ENCODE measurements at places on chromosomes 6 and 20.

GRCh38 chr6:114084327-114084890 lies 113.5 kb upstream of the HDAC2 start:
- DNase-seq, result no peak

DNA sequence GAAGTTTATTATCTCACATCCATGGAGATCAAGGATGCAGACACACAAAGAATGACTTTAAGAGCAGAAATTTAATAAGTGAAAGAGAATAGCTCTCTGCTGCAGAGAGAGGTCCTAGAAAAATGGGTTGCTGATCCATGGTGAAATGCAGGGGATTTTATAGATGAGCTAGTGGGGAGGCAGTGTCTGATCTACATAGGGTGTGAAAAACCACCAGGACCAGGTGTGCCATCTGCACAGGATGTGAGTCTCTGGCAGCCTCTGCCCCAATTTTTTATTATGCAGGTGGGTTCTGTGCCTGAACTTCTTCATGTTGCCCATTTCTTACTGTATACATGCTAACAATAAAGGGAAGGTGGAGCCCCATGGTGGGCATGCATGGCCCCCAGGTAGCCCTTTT lies 19.9 kb upstream of the NANP start:
- DNase-seq, result no peak

DNA sequence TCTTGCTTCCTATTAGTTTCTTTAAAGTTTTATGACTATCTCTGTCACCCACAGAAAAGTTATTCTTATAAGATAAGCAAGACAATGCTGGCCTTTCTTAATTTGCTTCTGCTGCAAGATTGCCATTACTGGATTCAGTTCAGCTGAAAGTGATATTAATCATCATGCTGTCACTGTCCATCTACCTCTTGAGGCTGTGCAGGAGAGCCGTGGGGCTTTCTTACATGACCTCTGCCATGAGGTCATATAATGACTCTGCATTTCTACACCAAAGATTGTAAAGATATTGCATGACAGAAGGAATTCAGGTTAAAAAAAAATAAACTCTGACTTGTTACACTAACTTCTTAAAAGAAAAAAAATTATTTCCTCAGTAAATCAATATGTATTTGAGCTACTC lies 106.9 kb downstream of the TRDN start:
- no peak for DNase-seq

- no peak for DNase-seq
These were observed 91.0 kb downstream of the SCP2D1 start for GRCh38 chr20:18904624-18905023.

DNA sequence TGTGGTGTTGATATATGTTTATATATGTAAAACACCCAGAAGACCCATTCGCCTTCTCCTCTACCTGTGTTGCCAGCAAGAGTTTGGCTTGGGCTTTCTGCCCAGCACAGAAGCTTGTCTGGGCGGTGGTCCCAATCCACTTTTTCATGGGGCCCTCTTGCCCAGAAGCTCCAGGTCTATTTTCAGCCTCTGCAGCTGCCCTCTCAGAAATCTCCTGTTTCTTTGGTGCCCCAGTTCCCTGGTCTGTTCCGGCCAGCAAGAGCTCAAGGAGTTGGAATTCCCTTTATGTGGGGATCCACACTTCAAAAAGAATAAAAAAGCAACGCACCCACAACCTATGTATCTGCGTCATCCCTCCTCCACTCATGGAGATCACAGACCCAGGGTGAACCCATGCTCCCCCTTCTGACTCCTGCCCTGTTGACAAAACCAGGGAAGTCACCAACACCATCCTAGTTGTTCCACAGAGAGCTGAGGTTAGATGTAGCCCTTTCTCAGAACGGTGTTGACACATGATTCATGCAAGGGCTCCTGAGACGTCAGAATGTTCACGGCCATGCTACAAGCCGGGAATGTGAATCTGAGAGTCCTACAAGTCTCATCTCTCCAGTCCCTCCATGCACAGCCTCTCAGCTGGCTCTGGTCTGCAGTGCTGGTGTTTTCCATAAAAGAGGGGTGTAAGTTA lies 156.8 kb upstream of the RIN2 start:
- DNase-seq, result peak; percentile 5

DNA sequence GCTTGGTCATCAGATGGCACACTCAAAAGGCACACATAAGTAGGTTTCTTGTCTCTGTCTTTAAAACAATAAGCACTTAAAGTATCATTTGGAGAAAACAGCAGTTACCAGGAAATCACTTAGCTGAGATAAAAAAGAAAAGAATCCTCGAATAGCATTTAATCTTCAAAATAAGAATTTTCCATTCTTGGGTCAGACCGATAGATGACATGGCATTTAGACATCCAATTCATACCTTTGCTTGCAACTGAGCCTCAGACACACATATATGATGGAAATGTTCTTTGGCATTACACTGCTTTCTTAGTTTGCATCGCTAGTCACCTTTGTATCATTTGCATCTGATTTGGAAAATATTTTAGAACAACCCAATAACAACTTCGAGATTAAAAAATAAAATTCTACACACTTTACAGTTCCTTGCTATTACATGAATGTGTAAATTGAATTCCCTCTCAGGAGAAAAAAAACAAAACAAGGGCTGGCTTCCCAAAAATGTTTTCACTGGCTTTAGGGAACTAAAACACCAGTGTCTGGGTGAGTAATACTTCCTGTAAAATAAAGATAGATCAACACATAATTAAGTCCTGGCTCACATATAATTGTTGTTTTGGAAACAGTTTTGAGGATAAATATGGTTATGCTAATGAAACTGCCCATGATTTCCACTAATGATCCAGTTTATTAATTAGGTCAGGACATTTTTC lies 1.3 kb upstream of the RNF217 start:
- DNase-seq, result no peak

GRCh38 chr20:54668271-54669039 lies 193.1 kb downstream of the DOK5 start:
- peak; percentile 7 for DNase-seq

- peak; percentile 52 for DNase-seq
These were observed 39.3 kb downstream of the BEND3 start for GRCh38 chr6:107075951-107076381.

- DNase-seq, result no peak
These were observed 103.5 kb downstream of the TCP11 start for GRCh38 chr6:35037664-35038038.

- DNase-seq, result peak; percentile 95
These were observed 23.2 kb upstream of the ROS1 start for GRCh38 chr6:117448732-117449485.

DNA sequence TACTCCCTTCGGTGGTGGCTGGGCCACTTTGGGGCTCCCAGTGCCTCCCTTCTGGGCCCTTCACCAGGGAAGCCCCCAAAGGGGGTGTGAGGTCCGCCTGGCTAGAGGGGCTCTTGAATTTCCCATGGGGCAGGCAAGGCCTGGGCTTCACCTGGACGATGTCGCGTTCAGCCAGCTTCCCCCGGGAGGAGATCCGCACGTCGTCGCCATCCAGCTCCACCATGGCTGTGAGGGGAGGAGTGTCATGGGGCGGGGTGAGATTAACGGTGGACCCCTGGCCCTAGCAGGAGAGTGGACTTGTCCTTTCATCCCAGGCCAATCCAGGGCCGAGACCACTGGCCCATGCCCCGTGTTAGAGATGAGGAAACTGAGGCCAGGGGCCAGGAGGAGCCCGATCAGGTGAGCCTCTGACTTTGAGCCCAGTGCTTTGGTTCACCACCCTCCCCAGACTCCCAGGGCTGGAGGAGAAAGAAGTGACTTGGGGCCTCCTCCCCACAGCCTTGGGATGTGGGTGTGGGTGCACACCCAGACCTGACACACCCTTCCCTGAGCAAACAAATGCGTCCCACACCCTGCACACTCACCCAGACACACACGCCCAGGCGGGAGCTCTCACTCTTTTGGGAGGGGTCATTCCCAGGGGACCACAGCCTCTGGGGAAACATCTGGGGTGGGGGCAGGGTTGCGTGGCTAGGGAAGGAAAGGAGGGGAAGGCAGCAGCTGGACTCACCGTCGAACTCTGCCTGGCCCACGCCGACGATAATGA lies 46.1 kb downstream of the RAB44 start:
- no peak for DNase-seq

DNA sequence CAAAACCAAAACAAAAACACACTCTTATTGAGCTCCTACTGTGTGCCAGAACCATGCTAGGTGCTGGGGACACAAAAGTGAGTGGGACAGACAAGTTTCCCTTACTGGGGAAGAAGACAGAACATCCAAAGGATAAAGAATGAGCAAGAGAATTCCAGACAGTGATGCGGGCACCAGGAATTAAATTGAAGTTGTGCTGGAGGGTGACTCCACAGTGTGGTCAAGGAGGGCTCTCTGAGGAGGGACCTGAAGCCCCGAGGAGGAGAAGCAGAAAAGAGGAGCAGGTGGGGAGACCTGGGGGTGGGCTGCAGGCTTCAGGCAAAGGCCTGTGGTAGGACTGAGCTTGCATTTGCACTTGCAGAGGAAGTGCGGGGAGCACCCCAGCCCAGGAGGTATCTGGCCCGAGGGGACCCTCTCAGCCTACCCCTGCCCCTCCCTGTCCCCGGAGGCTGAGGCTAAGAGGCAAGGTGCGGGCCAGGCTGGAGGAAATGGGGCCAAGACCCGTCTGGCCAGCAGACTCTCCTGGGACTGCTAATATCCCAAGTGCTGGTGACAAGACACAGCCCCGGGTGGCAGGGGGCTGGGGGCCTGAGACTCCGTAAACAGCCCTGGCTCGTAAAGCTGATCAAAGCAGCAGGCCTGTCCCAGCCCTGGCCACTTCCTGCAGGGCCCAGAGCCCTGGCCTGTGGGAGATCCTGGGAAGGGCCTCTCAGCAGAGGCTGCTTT lies 57.1 kb downstream of the SNAI1 start:
- DNase-seq, result no peak

GRCh38 chr6:44556046-44556445 lies 168.5 kb downstream of the CDC5L start:
- DNase-seq, result no peak

- DNase-seq, result peak; percentile 69
These were observed 199.7 kb upstream of the SIM1 start for GRCh38 chr6:100664274-100665040.

GRCh38 chr6:29537714-29538403 lies 21.7 kb downstream of the UBD start:
- no peak for DNase-seq

GRCh38 chr6:148250975-148251685 lies 91.5 kb upstream of the SASH1 start:
- peak; percentile 86 for DNase-seq

- no peak for DNase-seq
These were observed 29.9 kb upstream of the SERINC1 start for GRCh38 chr6:122501475-122501874.

GRCh38 chr20:7829776-7830175 lies 110.5 kb downstream of the HAO1 start:
- no peak for DNase-seq

DNA sequence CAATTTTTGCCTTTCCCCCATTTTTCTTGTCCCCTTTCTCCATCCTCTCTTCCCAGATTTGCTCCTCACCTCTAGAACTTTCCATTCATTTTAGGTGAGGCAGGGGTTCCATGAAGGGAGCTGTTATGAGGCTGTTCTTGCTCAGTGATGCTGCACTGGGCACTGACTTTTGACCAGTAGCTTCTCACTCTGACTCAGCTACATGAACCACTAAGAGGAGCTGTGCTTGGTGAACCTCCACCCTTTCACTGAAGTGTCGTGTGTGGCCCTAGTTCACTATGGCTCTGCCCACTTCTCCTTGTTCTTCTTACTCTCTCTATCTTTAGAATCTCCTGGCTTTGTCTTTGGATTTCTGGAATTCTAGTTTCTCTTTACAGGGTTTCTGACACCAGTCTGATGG lies 307.1 kb upstream of the RNF24 start:
- DNase-seq, result no peak

- peak; percentile 23 for DNase-seq
These were observed at the start of gene CTSZ for GRCh38 chr20:59006864-59007664. TSS of gene CTSZ (minus strand) at chr20:59007254. CDS start at chr20:59007128, 126 bp downstream.

GRCh38 chr6:138162111-138162954 lies 594 bp downstream of the ARFGEF3 start:
- DNase-seq, result no peak

- no peak for DNase-seq
These were observed 79.5 kb downstream of the FYN start for GRCh38 chr6:111793711-111794111.

- no peak for DNase-seq
These were observed 83.4 kb upstream of the STMND1 start for GRCh38 chr6:17018425-17018824.

DNA sequence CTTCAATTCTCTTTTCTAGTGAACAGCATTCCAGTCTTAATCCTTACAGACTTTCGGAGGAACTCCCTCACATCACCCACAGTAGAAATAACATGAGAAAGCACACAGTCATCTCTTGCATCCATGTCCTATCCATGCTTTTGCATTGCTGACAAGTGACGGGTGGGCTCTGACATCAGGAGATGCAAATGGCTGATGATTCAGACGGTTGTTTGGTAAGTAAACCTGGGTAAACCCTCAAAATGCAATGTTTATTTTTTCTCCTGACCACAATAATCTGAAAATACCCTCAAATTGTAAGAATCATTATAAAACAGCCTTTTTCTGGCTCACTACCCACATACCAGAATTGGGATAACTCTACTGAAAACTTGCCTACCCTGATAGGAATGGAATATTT lies 792.0 kb downstream of the MAFB start:
- peak; percentile 84 for DNase-seq

GRCh38 chr6:147157930-147158329 lies 46.3 kb upstream of the STXBP5 start:
- no peak for DNase-seq
